ENCODE measurements at places on chromosomes 7 and 10.

- DNase-seq: no peak
Observed at GRCh38 chr10:43734716-43735115, 86.0 kb upstream of the ZNF32 start.

DNA sequence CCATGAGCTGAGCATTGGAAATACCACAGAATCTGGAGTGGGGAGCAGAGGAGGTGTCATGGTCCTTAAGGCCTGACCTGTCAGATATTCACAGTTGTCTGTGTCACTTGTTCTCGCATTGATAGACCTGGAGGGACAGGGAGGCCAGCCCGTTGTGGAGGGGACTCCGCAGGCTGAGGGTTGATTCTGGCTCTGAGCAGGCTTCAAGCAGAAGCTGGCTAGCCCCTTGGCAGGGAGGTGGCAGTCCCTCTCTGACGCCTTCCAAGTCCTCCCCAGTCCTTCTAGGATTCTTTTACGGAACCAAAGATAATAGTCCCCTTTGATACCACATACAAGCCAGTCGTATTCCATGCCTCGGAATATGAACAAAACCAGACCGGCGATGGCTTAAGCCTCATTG is 65.4 kb downstream of the GRK5 start:
- DNase-seq: no peak

GRCh38 chr7:26863518-26864308 is 677 bp downstream of the SKAP2 start:
- no peak for DNase-seq

GRCh38 chr10:101529725-101530553 is 58.1 kb downstream of the POLL start:
- no peak for DNase-seq

- DNase-seq: no peak
Observed at GRCh38 chr7:93262535-93262934, 30.4 kb downstream of the VPS50 start.

- peak; percentile 9 for DNase-seq
Observed at GRCh38 chr7:32204361-32205018, 134.3 kb upstream of the PDE1C start.

DNA sequence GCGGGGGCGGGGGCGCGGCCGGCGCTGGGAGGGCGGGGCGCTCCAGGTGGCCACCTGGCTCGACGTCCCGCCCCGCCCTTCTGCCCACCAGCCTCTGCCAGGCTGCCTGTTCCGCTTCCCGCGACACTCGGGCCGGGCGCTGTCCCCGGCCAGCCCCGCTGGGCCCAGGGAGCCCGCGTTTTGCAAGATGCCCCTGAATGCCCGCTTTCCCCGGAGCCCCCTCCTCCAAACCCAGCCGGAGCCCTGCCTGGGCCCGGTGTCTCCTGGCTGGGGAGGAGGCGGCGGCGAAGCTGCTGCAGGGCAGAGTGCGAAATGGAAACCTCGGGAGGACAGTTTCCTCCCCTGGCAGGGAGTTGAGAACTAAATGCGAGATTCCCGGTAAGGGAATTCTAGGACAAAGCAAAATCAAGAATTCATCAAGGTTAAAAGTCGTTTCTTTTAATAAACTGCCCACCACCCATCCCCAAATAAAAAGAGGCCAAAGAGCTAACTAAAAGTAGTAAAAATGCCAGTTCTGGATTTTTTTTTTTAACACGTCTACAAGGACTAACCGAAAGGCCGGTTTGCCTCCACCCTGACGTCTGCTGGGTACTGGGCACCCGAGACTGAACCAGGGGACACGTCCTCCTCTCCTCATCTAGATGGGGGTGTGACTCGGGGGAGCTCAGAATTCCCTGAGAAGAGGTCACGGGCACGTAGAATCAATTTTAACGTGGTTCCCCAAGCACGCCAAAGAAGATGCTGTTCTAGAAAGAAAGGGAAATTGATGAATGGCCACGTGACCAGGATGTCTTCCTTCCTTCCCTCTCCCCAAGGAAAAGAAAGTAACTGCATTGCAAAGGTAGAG is 200.4 kb upstream of the NFE2L3 start:
- DNase-seq: no peak

GRCh38 chr7:95491634-95492314 is 6.0 kb downstream of the ASB4 start:
- no peak for DNase-seq

- no peak for DNase-seq
Observed at GRCh38 chr7:14368285-14368684, 378.8 kb upstream of the ETV1 start.

- no peak for DNase-seq
Observed at GRCh38 chr10:65701168-65701776, 1224.6 kb upstream of the LRRTM3 start.

GRCh38 chr7:142301299-142301698 is 43.4 kb upstream of the PRSS58 start:
- DNase-seq: no peak

GRCh38 chr7:20284003-20284770 is 46.5 kb upstream of the ITGB8 start:
- no peak for DNase-seq

- no peak for DNase-seq
Observed at GRCh38 chr7:135381369-135381768, 128.5 kb downstream of the CNOT4 start.

GRCh38 chr10:116015583-116016333 is 257.2 kb downstream of the GFRA1 start:
- no peak for DNase-seq

DNA sequence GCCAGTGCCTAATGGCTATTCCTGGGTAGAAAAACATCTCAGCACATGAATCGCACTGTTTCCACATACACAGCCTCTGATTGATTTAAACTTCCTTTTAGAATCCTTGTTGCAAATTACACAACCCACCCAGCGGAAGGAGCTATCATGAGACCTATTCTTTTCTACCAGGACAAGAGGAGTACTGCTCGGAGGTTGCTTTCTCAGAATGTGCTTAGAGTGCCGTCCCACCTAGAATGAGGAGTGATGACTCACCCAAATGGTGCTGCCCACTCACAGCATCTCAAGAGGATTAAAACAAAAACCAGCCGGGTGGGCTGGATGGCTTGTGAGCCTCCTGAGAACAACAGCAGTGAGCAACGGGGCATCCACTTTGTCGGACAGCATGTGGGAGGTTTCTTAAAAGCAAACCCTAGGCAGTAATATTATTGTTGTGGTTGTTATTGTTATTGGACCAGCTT is 128.9 kb downstream of the DGKI start:
- DNase-seq: no peak

GRCh38 chr7:18755793-18756192 is 260.2 kb downstream of the HDAC9 start:
- DNase-seq: no peak

GRCh38 chr7:24894429-24895221 is 85.4 kb downstream of the OSBPL3 start:
- DNase-seq: no peak

- DNase-seq: no peak
Observed at GRCh38 chr10:85641479-85642009, 725.1 kb downstream of the GRID1 start.
